ENCODE measurements at places on chromosomes 11 and 22.

- DNase-seq = peak; percentile 80
These were observed at the start of gene CD3G for GRCh38 chr11:118343981-118344515. Gene CD3G, plus strand, starts transcription at chr11:118344344. Its CDS starts 80 bp downstream, at chr11:118344424.

GRCh38 chr11:47034091-47034490, 97.5 kb downstream of the CSTPP1 start:
- DNase-seq = no peak

- no peak for DNase-seq
These were observed 15.6 kb downstream of the CREB3L1 start for GRCh38 chr11:46293066-46293465.

GRCh38 chr11:18314784-18315523, 7.0 kb downstream of the HPS5 start:
- no peak for DNase-seq

DNA sequence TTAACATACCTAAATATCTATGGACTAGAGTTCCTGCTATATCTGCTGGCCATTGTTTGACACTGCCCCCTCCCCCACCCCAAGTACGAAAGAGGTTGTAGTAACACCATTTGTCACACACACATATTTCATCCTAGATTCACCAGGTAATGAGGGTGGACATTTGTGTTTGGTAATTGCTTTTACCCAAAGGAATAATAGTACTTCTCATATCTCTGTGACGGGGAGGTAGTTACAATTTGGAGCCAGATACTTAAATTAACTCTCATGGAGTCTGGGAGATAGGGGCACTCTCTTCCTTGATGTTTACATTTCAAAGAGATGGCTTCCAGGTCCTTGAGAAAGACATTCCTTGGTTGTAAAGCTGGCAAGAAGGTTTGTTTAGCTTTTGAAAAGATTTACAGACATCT, 38.7 kb downstream of the REXO2 start:
- DNase-seq = no peak

GRCh38 chr11:110774138-110775014, 62.1 kb upstream of the ARHGAP20 start:
- DNase-seq = no peak

DNA sequence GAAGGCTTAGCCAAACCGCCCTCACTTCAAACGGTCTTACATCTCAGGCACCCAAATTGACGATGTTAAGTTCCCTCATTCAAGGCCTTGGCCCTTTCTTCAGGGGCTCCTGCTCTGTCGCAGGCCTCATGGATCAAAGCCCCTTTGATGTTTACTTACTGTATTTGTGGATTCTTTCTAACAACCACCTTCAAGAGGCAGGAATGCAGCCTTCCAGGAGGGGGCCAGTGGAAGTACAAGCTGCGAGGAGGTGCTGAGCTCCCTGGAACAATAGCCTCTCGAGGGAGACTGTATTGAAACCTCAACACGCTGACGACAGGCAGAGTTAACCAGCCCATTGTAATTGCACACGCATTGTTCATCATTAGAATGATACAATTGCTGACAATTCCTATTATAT, 209.1 kb downstream of the ST3GAL4 start:
- DNase-seq = no peak

GRCh38 chr11:60879971-60880588, 12.7 kb downstream of the ZP1 start:
- no peak for DNase-seq

DNA sequence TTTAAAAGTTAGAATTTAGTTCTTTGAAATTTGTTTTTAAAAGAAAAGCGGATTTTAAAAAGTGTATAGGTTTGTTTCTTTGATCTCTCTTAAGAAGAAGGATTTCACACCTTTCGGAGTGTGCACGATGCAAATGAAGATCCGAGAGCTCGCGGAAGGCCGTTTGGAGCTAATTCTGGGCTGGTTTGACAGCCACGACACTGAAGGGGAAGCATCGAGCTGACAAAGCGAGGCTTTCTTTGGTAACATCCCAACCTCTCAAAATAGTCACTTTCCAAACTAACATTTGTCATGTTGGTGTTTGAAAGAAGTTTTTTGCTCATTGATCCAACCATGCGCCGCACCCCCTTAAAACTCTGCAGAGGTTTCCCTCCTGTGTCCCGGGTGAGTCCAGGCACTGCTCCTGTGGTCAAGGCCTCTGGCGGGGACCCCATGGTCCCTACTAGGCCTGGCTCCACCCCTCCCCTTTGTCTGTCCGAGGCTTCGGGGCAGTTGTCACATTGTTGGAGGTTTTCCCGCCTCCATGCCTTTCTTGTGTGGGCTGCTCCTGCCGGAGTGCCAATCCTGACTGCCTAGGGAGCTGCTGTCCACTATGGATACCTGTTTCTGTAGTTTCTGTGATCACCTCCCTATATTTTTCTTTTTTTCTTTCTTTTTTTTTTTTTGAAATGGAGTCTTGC, 39.7 kb downstream of the MPPED1 start:
- no peak for DNase-seq

DNA sequence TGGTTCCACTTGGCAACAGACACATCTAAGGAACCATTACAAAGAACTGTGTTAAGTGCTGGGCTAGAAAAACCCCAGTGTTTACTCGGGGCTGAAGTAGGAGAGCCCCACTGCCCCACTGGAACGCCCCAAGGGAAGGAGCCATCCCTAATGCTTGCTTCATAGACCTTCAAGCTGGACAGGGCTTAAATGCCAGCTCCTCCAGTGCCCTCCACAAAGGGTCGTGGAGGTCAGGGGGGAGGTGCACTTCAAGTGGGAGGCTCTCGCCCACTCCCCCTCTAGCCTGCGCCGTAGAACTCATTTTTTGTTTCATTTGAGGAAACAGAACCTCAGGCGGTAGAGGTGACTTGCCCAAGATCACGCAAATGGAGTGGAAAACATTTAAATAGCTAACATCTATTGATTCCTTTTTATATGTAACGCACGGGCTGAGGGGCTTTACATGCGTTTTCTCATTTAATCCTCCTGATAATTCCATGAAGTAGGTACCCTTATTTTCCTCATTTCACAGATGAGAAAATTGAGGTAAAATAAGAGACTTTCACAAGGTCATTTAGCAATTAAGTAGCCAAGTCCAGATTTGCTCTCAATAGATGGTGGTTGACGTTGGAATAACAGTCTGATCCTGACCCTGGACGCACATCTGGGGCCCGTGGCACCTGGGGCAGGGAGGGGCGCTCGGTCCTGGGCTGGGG, 545 bp upstream of the ZDHHC13 start:
- DNase-seq = no peak

GRCh38 chr11:101553891-101554292, 29.9 kb downstream of the TRPC6 start:
- no peak for DNase-seq

DNA sequence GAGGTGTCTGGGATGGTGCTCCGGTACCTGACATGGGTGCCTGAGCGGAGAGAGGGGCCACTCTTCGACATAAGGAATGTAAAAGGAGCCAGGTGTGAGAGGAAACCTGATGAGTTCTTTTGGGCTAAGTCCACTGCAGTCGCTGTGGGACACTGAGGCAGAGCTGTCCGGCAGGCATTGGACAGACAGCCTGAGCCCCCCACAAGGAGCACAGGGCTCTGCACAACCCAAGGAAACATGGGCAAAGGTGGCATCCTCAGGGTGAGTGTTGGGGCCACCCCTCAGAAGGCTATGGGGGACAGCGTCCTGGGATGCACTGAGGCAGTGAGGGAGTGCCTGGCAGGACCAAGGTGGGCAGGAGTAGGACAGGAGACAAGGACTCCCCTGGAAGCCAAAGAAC, 57.7 kb upstream of the EMID1 start:
- no peak for DNase-seq

DNA sequence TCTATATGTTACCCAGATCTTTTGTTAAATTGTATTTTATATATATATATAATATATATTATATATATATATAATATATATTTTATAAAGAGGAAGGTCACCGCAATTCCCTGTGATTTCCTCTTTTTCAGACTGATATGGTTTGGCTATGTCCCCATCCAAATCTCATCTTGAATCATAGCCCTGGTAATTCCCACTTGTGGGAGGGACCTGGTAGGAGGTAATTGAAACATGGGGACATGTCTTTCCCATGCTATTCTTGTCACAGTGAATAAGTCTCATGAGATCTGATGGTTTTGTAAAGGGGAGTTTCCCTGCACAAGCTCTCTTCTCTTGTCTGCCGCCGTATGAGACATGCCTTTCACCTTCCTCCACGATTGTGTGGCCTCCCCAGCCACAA, 157.6 kb downstream of the RAB38 start:
- no peak for DNase-seq

- DNase-seq = no peak
These were observed 35.1 kb downstream of the C22orf31 start for GRCh38 chr22:29026579-29026978.

- no peak for DNase-seq
These were observed 16.1 kb upstream of the ZDHHC13 start for GRCh38 chr11:19100885-19101284.

- DNase-seq = no peak
These were observed 20.8 kb downstream of the MUC15 start for GRCh38 chr11:26551186-26551801.

DNA sequence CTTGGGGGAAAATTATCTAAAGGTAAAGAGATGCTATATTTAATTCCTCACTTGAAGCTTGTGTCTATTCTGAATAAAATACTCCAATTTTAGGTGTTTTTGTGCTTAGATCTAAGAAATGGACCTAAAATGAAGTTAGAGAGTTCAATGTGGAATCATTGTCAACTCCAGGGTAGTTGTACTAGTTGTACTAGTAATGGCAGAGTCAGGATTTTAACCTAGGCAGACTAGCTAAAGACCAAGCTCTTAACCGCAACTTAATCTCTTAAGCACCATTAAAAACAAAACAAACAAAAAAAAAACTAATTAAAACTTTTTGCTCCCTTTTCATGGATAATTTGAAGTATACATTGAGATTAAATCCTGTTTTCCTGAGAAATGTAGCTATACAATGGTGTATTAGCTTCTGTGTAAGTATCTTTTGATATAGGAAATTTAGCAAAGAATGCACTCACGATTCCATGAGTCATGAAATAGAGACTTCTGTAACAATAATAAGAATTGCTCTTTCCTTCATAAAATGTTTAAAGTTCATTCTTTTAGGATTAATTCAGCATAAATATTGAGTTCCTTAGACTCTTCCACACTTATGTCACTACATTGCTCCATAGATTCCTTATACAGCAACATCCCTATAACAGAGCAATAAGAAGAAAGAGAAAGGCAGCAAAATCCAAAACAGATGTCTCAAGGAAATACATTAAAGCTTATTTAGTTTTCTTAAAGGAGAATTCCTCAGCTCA, 26.5 kb upstream of the SOX6 start:
- DNase-seq = no peak

DNA sequence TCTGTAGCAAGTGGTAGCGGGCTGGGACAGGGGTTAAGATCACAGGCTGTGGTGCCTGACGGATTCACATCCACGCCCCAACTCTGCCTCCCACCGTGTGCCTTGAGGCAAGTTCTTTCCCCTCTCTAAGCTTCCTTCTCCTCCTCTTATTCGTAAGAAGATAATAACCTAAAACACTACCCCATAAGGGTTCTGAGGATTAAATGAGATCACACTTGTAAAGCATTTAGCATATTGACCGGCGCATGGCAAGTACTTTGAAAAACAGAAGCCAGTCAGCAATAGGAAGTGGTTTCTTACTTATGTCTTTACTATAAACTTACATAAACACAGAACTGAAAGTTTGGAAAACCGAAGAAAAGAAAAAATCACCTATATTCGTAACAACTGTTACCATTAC, 15.5 kb upstream of the LMO2 start:
- no peak for DNase-seq

- DNase-seq = no peak
These were observed 12.7 kb upstream of the FXYD2 start for GRCh38 chr11:117837070-117837776.

- no peak for DNase-seq
These were observed 11.5 kb upstream of the NAP1L4 start for GRCh38 chr11:3003396-3004231.

DNA sequence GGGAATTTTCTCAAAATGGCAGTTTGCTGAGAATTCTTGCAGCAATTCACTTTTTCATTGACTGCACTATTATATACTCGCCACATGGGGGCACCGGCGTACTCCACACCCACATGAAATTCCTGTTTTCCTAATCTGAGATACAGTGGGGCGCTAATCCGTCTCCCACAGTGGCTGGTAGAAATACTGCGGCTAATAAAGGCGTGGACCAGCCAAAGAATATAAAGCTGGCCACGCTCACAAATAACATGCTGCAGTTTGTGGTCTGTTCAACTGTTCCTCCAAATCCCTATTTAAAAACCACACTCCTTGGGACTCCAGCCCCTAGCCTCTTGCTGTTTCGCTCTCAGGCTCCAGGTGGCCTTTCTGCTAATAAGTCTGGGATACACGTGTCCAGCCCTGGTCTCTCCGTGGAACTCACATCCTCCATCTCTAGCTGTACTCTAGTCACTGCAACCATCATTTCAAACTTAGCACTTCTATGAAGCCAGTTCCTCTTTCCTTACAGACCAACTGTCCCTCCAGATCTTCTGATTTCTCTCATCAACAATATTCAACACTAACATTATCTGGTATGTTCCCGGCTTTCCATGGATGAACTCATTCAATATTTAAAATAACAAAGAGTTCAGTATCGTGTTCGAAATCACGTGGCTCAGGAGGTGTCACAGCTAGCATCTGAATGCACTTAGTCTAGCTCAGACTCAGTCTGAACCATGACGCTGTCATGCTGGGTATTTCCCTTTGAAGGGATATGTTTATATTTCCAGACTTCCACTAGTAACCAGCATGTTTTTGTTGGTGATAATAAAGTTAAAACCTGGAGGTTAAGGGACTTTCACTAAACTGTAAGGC, 22.0 kb downstream of the TBRG1 start:
- DNase-seq = peak; percentile 32

- peak; percentile 90 for DNase-seq
These were observed 1.2 kb upstream of the RASGRP2 start for GRCh38 chr11:64745189-64745520.

- DNase-seq = no peak
These were observed 31.3 kb upstream of the WNT7B start for GRCh38 chr22:46008291-46008690.

GRCh38 chr11:46513934-46514342, 79.9 kb downstream of the AMBRA1 start:
- no peak for DNase-seq
